Pancreas (tissue), 10 donors: ENCODE measurements at places on chromosomes 12 and 14. TPM values are rescaled to one million over a fixed set of nuclear protein-coding genes. Genes with fewer than 3 reads are reported as not detected.

The KRT2 gene
- 0.02 TPM for polyA plus RNA-seq

The FBXO34 gene
- 7.3 TPM for polyA plus RNA-seq

The PZP gene
- polyA plus RNA-seq, result 0.38 TPM

The KLHL33 gene
- 0.12 TPM for polyA plus RNA-seq

DNA sequence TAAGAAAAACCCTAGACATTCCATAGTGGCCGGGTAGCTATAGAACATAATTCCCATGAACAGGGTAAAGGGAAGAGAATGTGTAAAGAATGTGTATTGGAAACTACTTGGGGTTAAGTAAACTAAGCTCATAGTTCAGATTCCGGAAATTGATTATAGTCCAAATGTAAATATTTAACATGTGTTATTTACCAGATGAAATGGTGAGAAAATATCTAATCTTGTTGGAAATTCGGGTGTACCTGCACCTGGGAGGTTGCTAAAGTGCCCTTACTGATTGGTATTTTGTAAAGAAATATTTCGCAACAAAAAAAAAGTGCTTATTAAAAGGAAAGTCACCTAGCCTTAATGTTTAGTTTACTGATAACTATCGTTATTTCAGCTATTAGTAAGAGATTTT lies 14.4 kb downstream of the RASSF9 start:
- DNase-seq, result no peak

DNA sequence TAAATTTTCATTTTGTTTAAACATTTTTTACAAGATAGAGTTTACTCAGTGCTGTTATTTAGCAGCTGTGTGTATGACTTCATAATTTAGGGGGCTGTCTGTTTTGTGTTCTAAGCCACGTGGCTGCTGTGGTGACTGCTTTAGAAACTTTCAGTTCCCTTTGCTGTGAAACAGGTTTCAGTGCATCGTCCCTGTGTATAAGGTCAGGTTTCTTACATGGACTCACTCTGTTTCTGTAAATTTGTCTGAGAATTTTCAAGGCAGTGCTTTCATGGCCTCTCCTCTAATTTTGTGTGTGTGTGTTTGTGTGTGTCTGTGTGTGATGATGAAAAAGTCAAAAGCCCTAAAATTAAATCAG lies 32.4 kb downstream of the BICD1 start:
- DNase-seq, result no peak

- no peak for DNase-seq
Observed at GRCh38 chr12:19978193-19978592, 390.1 kb upstream of the PDE3A start.

GRCh38 chr12:102174117-102174516 lies 23.5 kb downstream of the PMCH start:
- no peak for DNase-seq
